LNCaP clone FGC (cell line): ENCODE measurements at places on chromosomes 1 and 21.

DNA sequence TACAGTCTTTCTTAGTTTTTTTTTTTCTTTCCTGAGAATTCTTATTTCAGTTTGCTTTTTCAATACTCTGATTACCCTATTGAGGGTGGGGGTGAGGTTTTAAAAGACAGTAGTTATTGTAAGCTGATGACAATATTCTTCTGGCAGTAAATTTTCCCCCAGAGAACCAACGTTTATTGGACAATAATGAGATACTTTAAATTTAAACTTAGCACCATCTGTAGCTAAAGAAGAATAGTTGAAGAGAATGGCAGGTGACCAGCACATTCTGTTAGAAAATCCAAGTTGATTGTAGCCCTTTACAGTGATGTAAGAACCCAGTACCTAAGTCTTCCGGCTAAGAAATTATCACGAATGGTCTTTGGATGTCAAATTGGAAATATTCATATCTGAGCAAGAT lies 364.6 kb upstream of the LYPLAL1 start:
- no peak for DNase-seq

- DNase-seq: no peak
Observed at GRCh38 chr1:6247651-6248050, 3.7 kb downstream of the HES3 start.

DNA sequence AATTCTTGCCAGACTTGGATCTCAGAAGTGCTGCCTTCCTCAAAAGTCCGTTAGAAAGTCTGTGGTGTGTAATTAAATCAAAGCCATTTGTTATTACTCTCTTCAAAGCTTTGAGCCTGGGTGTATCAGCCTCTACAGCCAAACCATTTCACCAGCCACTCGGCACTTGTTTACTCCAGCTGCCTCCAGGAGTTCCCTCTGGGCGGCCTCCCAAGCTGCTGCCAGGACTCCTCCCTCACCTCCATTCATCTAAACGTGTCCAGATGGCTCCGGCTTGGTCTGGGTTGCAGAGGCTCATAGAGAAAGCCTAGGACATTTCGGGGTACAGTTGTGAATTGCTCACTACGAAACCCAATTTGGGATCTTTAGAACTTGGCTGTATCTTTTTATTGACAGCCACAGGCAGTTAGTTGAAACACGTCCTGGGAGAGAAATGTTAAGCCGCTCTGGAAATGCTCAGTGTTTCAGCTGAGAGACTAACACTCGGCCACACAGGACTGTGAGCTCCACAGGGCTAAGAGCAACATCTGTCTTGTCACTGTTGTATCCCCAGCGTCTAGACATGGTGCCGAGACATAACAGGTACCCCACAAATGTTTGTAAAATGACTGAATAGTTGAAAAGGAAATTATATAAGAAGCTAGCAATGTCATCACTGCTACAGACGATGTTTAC lies 116.9 kb upstream of the NGF start:
- no peak for DNase-seq

DNA sequence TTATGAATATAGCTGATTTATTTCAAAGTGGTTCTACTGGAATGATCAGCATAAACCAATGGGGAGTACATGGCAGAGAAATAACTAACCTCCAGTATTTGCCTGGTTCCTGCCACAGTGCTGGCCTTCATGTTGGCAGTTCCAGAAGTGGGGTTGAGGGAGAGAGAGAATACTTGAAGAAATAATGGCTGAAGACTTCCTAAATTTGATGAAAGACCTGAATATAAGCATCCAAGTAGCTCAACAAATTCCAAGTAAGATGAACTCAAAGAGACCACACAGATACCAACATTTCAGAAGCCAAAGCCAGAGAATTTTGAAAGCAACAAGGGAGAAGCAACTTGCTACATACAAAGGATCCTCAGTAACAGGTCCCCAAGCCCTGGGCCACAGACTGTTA lies 34.3 kb downstream of the S100B start:
- DNase-seq: no peak
